OCI-LY7 (cell line): ENCODE measurements at places on chromosomes 6 and 20. TPM values are rescaled to one million over a fixed set of nuclear protein-coding genes. Genes with fewer than 3 reads are reported as not detected.

Gene SLC26A8
- not detected in 2 replicates for total RNA-seq

Gene ABHD16B
- total RNA-seq = 0.29 TPM in 1 of 2 replicates, not detected in the other

DNA sequence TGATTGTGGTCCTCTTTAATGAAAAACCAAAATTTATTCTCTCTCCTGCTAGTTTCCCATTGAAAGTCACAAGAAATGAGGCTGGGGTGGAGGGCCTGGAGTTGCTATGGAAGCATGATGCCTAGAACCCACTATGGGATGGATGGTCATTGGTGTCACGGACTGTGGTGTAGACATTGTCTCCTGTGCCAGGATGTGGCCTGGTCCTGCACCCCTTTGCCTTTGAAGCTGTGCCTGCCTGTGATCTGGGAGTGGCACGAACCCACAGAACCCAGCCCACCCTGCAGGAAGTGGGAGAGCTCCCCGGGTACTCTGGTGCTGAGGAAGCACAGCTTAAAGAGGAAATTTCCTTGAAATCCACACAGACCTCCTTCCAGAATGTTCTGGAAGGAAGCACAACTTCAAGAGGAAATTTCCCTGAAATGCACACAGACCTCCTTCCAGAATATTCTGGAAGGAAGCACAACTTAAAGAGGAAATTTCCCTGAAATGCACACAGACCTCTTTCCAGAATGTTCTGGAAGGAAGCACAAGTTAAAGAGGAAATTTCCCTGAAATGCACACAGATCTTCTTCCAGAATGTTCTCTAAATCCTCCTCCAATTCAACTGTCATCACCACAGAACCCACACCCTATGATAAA lies 105.6 kb downstream of the CDH26 start:
- no peak for DNase-seq

GRCh38 chr20:63885264-63886053 lies 9.5 kb upstream of the DNAJC5 start:
- no peak for DNase-seq

DNA sequence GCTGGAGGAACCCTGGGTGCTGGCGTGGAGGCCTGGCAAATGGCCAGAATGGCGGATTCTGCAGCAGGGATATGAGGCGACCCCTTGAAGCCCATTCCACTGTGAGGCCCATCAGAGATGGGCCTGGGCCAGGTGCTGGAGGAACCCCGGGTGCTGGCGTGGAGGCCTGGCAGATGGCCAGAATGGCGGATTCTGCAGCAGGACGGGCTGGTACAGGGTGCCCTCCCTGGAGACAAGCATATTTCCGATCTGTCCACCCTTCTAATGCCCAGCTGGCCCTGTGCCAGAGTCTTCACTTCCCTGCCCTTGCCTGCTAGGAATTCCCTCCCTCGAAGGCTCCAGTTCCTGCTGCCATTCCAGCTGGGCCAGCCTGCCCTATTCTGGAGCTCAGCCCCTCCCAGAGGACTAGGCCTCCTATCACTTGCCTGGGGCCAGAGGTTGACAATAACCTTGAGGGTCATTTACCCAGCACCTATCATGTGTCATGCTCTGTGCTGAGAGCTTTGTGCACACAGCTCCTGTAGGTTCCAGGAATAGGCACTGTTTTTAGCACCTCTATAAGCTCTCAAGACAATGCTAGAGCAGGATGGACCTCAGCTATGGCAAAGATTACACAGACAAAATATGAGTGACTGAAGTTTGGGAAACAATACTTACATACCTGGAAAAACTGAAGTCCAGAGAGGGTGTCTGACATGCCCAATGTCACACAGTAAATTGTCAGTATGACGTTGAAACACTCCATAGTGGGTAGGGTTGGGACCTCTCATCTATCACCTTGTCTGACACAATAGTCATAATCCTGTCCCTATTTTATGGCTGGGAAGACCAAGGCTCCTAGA lies 21.4 kb downstream of the SUN5 start:
- DNase-seq = no peak

Gene TRIM31
- not detected in 2 replicates for total RNA-seq

GRCh38 chr20:25548613-25549086 lies 36.7 kb downstream of the NINL start:
- no peak for DNase-seq

DNA sequence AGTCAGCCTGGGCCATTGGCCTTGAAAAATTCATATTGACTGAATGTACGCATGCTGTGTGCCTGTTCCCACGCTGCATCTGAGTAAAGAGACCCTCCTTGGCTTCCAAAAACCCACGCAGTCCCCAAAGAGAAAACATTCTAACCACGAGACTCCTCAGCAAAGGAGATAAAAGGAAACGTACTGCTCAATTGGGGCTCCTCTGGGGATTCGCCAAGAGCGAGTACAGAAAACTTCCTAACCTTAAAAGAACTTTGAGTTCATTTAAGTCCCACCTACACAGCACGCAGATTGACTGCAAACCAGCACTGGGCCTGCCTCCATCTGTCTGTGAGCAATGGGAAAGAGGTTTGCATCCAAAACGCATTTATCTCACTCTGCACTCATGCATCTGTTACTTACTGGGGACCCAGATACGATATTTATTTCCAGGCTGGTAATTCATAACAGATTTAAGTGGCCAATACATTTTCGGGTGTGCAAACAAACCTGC lies 505.9 kb upstream of the CHD6 start:
- no peak for DNase-seq

- DNase-seq = no peak
Observed at GRCh38 chr6:136613477-136613876, 63.3 kb upstream of the MAP7 start.

Gene PPIL6
- total RNA-seq = 1.3 and 1.7 TPM in 2 replicates

Gene MARCKS
- 3.9 TPM in 2 replicates for total RNA-seq

DNA sequence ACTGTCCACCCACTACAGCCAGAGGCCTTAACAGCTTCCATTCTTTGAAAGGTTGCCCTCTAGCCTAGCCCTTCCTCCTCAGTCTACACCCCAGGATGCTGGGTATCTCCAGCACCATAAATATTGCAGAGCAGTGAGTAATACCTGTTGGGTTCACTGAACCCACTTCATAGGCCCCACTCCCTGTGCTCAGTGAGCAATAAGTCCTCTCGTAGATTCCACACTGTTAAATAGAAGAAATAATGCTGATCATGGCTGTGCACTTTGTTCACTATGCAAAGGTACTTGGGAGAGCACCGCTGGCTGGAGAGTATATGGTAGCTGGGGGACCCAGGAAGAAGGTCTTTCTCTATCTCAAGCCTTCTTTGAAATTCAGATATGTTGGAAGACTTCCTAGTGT lies 87.3 kb downstream of the RSPH3 start:
- DNase-seq = peak; percentile 20

DNA sequence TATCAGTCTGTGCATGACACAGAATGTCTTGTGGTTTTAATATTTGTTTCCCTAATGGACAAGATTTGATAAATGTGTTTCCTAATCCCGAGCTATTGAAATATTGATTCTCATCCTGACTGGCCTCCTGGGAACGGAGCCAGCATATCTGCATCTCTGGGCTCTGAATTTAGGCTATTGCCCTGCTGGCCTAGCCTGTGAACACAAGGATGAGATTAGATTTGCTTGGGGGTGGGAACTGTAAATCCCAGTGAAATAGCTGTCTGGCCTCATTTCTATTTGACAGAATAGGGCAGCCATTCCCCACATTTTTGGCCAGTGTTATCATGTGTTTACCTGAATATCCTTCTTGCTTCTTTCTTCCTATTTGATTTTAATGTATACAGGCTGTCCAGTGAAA lies 198.4 kb upstream of the SOX4 start:
- DNase-seq = no peak

Gene SMOC2
- not detected in 2 replicates for total RNA-seq

- no peak for DNase-seq
Observed at GRCh38 chr20:63497946-63498935, 642 bp downstream of the EEF1A2 start.

- DNase-seq = no peak
Observed at GRCh38 chr20:34561661-34562060, 3.1 kb downstream of the MAP1LC3A start.

Gene STK4
- total RNA-seq = 140 and 150 TPM in 2 replicates

DNA sequence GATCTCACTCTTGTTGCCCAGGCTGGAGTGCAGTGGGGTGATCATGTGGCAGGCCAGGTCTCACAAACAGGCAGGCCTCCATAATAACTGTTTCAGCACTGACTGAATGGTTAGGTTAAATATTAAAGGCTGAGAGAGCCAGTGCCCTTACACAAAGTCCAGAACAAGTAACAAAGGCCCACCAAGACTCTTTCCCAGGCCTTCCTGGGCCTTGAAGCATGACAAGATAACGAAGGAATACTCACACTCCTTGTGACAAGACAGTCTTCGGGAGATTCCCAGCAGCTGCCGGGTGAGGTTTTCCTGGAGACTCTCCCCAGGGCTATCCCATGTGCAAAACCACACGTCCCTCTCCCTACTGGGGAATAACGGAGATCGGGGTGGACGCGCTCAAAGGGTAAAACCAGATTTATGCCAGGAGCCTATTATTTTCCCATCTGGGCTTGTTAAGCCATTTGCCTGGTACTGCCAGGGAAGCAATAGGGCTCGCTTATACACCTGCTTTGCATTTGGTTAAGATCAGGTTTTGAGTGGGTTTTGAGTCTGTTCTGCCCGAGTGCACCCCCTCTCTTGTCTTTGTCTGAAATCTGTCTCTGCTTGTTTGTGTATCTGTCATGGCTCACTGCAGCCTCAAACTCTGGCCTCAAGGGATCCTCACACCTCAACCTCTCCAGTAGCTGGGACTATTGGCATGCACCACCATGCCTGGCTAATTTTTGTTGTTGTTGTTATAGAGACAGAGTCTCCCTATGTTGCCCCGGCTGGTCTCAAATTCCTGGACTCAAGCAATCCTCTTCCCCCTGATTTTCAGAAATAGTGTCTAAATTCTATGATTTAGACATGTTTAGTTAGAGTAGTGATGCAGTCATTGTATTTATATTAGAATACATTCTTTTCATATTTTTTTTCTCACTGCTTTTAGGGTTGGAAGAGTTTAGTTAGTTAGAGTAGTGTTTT lies 1.4 kb upstream of the ENPP3 start:
- DNase-seq = peak; percentile 66

DNA sequence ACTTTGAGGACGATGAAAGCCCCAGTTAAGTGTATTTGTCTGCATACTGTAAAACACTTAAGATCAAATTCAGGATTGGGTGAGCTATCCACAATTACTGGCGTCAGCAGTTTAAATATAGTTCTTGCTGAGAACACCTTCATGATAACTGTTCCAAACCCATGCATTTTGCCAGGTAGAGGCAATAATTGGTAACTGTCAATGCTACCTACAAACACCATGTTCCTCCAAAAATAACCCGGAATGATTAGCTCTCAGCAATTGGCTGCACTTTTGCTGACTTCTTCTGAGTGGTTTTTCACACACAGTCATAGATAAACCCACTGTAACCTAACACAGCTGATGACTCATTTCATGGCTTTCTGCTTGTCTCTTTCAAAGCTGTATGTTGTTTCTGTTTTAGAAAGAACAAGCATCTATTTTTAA lies 1358.6 kb upstream of the GJE1 start:
- DNase-seq = no peak

Gene GRIK2
- not detected in 2 replicates for total RNA-seq

Gene TGM2
- total RNA-seq = 0.18 TPM in 1 of 2 replicates, not detected in the other

DNA sequence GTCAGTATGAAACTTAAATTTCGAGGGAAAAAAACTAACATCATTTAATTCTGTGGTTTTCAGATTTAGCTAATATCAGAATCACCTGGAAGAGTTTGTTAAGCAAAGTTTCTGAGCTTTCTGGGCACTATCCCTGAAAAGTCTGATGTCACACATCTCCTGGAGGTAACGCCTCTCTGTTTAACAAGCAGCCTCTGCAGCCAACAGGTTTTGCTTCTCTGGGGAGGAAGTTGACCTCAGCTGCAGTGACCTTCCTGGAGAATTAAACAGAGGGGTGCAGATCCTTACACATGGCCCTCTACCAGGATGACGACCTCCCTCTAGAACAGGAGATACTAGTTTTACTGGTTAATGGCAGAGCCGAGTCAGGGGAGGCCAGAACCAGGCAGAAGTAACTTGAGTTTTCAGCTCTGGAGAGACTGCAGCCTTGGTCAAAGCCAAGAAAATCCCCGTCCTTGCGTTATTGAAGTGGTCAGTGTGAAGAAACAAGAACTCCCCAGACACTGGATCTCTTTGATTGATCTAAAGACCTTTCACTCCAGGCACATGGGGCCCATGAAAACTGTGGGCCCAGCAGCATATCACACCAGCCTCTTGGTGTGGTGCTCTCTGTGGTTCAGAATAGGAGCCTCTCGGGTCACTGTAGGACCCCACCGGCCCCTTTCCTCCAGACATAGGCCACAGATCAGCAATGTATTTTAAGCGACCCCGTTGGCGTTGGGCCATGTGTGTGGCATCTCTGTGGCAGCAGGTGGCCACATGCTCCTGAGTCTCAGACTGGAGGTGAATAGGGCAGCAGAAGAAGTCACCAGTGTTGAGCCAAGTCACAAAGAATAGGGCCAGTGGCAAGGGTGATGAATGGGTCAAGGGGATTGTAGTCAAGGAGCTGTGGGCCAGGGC lies 33.4 kb upstream of the CCR6 start:
- DNase-seq = peak; percentile 82
